H1 (cell line): ENCODE measurements at places on chromosomes 7 and 10.

- no peak for DNase-seq
Measured at GRCh38 chr10:73141603-73142002, 26.2 kb downstream of the ECD start.

- no peak for DNase-seq
Measured at GRCh38 chr7:96152706-96153105, 169.2 kb downstream of the SLC25A13 start.

DNA sequence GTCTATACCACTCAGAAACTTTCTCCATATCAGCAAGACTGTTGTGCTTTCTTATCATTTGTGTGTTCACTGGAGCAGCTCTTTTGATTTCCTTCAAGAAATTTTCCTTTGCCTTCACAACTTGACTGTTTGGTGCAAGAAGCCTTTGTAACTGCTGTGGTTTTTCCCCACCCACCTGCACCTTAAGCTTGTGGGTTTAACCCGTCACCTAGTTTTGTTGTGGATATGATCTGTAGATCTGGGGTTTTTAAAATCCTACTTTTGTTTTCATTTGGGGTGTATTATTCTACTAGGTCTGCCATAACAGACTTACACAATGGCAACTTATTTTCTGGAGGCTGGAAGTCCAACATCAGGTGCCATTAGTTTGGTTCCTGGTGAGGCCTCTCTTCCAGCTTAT, 30.5 kb upstream of the CHST3 start:
- no peak for DNase-seq

- no peak for DNase-seq
Measured at GRCh38 chr7:141960687-141961422, 12.7 kb downstream of the TAS2R38 start.
